Activated CD4-positive, alpha-beta memory T cell treated with anti-CD3 and anti-CD28 coated beads for 36 hours (primary cell): ENCODE measurements at places on chromosomes 12 and 14. TPM values are rescaled to one million over a fixed set of nuclear protein-coding genes. Genes with fewer than 3 reads are reported as not detected.

DNA sequence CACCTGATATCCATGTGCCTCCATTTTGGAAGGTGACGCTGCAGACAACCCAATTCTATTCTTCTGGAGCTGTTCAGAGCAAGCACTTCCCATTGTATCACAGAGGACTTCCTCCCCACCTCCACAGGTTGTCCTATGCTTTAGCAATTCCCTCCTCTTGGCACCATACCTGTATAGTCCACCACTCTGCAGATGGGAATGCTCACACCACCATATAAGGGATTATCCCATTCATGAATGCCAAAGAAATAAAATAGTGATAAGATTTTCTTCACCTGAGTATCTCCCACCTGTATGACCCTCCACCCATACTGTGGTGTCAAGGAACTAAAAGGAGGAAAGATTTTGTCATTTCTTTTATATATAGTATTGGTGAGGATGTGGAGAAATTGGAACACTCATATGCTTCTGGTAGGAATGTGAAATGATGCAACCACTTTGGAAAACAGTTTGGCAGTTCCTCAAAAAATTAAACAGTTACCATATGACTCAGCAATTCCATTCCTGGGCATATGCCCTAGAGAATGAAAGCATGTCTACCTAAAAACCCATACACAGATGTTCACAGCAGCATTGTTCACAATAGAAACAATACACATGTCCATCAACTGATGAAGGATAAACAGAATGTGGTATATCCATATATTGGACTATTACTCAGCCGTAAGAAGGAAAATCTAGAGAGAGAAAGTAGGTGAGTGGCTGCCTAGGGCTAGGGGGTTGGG, 75.2 kb downstream of the FIGNL2 start:
- no peaks in the 10 kb centered on the region for H3K36me3 ChIP-seq
- H3K4me3 ChIP-seq = no peak overlapping the region
- no peaks in the 10 kb centered on the region for H3K27me3 ChIP-seq
- H3K27ac ChIP-seq = no peak overlapping the region
- H3K4me1 ChIP-seq = no peaks in the 10 kb centered on the region

DNA sequence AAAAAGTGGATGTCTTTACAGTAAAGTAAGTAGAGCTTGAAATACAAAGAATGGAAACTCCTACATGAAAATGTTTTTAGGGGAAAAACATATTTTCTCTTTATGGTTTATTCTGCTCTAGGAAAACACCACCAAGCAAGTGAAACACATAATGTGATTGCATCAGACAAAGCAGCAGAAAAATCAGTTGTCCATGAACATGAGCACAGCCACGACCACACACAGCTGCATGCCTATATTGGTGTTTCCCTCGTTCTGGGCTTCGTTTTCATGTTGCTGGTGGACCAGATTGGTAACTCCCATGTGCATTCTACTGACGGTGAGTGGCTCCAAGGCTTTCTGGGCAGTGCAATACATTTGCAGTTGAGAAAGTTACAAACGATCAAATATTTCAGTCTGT, 42.6 kb upstream of the PLEKHD1 start:
- peak overlapping the region; percentile 40 for H3K27ac ChIP-seq
- DNase-seq = no peak
- peaks cover 17% of the 10 kb centered on the region for H3K36me3 ChIP-seq
- H3K4me1 ChIP-seq = peaks cover 8% of the 10 kb centered on the region
- peak overlapping the region; percentile 45 for H3K4me3 ChIP-seq

- no peak overlapping the region for H3K27ac ChIP-seq
- H3K4me1 ChIP-seq = peaks cover 2% of the 10 kb centered on the region
- no peak for DNase-seq
These were observed 33.9 kb downstream of the CEP290 start for GRCh38 chr12:88108021-88108420.

DNA sequence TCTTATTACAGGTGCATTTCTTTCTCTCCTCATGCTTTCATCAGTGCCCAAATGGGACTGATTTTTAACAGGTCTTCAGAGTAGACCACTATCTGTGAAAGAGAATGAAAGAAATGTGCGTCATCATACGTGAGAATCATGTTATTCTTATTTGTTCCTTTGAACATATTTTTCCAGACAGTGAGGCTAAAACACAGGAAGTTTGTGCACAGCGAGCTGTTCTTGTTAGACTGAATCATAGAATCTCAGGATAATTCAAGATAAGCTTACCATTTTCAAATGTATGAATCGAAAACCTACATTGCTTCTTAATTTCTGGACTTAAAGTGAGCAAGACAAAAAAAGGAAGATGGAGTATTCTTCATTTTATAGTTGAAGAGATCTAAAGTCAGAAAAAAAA, 383.1 kb downstream of the EGLN3 start:
- DNase-seq = no peak
- no peaks in the 10 kb centered on the region for H3K36me3 ChIP-seq
- no peak overlapping the region for H3K27ac ChIP-seq
- no peaks in the 10 kb centered on the region for H3K4me1 ChIP-seq
- no peak overlapping the region for H3K4me3 ChIP-seq
- H3K27me3 ChIP-seq = no peaks in the 10 kb centered on the region

DNA sequence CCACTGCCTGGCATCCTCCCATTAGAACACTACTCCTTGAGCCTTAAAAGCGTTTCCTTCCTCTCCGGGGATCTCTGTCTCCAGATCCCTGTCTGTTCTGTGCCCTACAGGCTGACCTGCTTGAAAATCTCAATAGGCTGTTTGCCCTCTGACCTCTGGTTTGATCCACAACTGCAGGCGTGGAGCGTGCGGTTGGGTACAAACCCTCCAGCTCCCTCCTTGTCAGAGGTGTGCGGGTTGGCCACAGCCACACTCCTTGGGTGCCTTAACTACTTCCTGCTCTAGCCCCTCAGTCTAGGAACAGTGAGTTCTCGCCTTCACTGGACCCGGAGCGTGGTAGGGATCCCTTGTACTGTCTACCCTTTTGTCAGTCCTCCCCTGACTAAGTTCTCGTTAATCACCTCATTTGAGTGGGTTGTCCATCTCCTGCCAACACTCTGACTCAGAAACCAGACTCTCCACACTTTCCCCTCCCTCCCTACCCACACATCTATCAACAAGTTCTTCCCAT, 33.1 kb downstream of the CMKLR1 start:
- no peaks in the 10 kb centered on the region for H3K36me3 ChIP-seq
- H3K27me3 ChIP-seq = peaks cover 18% of the 10 kb centered on the region
- no peak overlapping the region for H3K27ac ChIP-seq
- DNase-seq = no peak
- no peaks in the 10 kb centered on the region for H3K4me1 ChIP-seq

GRCh38 chr12:103379670-103380069, 116.1 kb downstream of the C12orf42 start:
- DNase-seq = no peak
- H3K4me3 ChIP-seq = no peak overlapping the region
- no peaks in the 10 kb centered on the region for H3K4me1 ChIP-seq
- no peaks in the 10 kb centered on the region for H3K27me3 ChIP-seq
- H3K27ac ChIP-seq = no peak overlapping the region

GRCh38 chr14:76761960-76762410, 717 bp downstream of the VASH1 start:
- peaks cover 12% of the 10 kb centered on the region for H3K4me1 ChIP-seq
- H3K36me3 ChIP-seq = no peaks in the 10 kb centered on the region
- H3K27me3 ChIP-seq = peaks cover 6% of the 10 kb centered on the region
- peak overlapping the region; percentile 75 for H3K4me3 ChIP-seq

- peaks cover 3% of the 10 kb centered on the region for H3K36me3 ChIP-seq
- peak overlapping the region; percentile 88 for H3K4me3 ChIP-seq
- peaks cover 39% of the 10 kb centered on the region for H3K4me1 ChIP-seq
- DNase-seq = peak; percentile 17
- H3K27ac ChIP-seq = peak overlapping the region; percentile 35
These were observed 916 bp upstream of the CHPT1 start for GRCh38 chr12:101696251-101697196.

PLBD1 gene
- not detected for total RNA-seq

DNA sequence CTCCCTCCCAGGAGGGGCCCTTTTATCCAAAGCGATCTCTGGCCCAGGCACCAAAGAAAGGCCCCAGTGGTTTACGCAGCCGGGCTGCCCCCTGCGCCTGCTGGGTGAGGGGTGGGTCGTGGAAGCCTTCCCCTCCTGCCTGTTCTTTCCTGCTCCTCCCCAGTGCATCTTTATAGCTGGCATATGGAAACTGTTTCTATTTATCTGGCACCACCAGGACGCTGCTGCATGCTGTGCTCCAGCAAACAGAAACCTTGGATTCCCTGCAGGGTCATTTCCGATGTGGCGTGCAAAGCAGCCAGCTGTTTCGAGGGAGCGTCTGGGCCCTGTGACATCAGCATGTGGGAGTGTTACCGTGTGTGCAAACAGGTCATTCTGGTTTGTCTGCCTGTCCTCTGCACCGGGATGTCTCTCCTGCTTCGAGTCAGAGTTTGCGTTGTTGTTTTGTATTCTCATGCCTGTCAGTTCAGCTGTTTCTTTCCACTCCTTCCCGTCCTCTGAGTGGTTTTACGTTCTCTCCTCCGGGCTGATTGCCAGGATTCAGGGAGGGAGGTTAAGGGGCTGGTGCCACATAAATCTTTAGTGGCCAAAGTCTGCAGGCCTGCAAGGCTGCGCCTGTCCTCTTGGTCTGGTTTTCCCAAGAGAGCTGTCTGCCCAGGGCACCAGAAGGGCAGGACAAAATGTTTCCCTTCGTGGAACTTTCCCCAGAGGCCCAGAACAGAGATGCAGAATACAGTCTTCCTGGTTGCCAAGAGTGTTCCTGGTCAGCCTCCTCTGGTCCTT, 24.6 kb downstream of the TPCN1 start:
- no peak overlapping the region for H3K27ac ChIP-seq
- no peak overlapping the region for H3K4me3 ChIP-seq
- H3K27me3 ChIP-seq = no peaks in the 10 kb centered on the region
- peaks cover 12% of the 10 kb centered on the region for H3K4me1 ChIP-seq
- DNase-seq = no peak
- H3K36me3 ChIP-seq = peaks cover 13% of the 10 kb centered on the region

GRCh38 chr14:61589691-61590581, 105.4 kb upstream of the HIF1A start:
- H3K4me1 ChIP-seq = peaks cover 31% of the 10 kb centered on the region
- no peak for DNase-seq
- no peaks in the 10 kb centered on the region for H3K27me3 ChIP-seq

- H3K4me3 ChIP-seq = no peak overlapping the region
- H3K27ac ChIP-seq = no peak overlapping the region
- H3K4me1 ChIP-seq = peaks cover 21% of the 10 kb centered on the region
These were observed 33.4 kb downstream of the ADIPOR2 start for GRCh38 chr12:1724250-1724649.

DNA sequence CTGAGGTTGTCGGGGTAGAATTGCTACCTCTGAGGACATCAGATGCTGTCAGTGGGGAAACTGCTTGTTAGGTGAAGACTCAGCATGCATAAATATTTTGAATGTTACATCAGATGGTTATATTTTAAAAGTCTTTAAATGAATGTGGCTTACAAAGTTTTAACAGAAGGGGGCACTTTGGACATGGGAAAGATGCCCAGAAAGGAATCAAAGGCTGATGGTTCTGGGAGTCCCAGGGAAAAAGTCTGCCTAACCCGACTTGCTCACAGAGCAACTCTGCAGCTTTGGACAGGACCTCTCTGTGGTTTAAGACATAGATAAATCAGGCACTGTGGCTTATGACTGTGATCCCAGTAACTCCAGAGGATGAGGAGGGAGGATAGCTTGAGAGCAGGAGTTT, 474.9 kb downstream of the ATP23 start:
- no peak overlapping the region for H3K27ac ChIP-seq
- no peaks in the 10 kb centered on the region for H3K36me3 ChIP-seq
- H3K4me1 ChIP-seq = peaks cover 6% of the 10 kb centered on the region
- no peak for DNase-seq

CRIP2 gene
- 2.7 TPM for total RNA-seq

- no peaks in the 10 kb centered on the region for H3K27me3 ChIP-seq
- no peak overlapping the region for H3K27ac ChIP-seq
- H3K4me3 ChIP-seq = no peak overlapping the region
- H3K36me3 ChIP-seq = peaks cover 2% of the 10 kb centered on the region
- H3K4me1 ChIP-seq = peaks cover 42% of the 10 kb centered on the region
- DNase-seq = no peak
These were observed 17.1 kb downstream of the ACTN1 start for GRCh38 chr14:68961781-68962584.

- H3K27me3 ChIP-seq = no peaks in the 10 kb centered on the region
- peak overlapping the region; percentile 56 for H3K4me3 ChIP-seq
- H3K27ac ChIP-seq = peak overlapping the region; percentile 94
- H3K4me1 ChIP-seq = peaks cover 91% of the 10 kb centered on the region
- peaks cover 33% of the 10 kb centered on the region for H3K36me3 ChIP-seq
- DNase-seq = peak; percentile 88
These were observed 122.9 kb downstream of the PRKCH start for GRCh38 chr14:61444215-61444768.
